ENCODE measurements at places on chromosomes 16 and 17. TPM values are rescaled to one million over a fixed set of nuclear protein-coding genes. Genes with fewer than 3 reads are reported as not detected.

DNA sequence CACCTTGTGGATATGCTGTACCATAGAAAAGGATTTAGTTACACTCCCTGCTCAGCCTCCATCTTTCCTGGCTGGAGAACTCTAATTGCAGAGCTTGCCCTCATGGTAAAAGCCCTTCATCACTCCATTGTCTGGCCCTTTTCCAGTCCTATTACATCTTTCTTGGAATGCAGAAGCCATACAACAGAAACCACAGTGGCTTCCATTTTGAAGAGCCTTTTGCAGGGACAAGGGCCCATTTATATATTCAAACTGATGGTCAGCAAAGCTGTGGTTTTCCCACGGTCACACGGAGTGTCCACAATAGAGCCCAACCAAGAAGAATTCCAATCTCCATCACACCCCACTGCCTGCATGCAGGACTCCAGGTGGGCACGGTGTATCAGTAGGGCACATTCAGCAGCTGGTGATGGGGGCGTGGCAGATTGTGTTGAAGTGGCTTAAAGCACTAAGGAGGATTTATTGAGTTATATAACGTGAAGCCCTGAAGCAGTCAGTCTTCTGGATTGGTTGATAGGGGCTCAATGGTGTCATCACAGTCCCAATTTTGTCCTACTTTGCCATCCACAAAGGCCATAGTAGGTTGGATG lies 20.3 kb downstream of the COPRS start:
- DNase-seq: no peak

- DNase-seq: no peak
These were observed 12.5 kb downstream of the ABCA5 start for GRCh38 chr17:69314246-69315065.

GRCh38 chr16:12305847-12306801 lies 329.6 kb downstream of the SNX29 start:
- DNase-seq: no peak

DNA sequence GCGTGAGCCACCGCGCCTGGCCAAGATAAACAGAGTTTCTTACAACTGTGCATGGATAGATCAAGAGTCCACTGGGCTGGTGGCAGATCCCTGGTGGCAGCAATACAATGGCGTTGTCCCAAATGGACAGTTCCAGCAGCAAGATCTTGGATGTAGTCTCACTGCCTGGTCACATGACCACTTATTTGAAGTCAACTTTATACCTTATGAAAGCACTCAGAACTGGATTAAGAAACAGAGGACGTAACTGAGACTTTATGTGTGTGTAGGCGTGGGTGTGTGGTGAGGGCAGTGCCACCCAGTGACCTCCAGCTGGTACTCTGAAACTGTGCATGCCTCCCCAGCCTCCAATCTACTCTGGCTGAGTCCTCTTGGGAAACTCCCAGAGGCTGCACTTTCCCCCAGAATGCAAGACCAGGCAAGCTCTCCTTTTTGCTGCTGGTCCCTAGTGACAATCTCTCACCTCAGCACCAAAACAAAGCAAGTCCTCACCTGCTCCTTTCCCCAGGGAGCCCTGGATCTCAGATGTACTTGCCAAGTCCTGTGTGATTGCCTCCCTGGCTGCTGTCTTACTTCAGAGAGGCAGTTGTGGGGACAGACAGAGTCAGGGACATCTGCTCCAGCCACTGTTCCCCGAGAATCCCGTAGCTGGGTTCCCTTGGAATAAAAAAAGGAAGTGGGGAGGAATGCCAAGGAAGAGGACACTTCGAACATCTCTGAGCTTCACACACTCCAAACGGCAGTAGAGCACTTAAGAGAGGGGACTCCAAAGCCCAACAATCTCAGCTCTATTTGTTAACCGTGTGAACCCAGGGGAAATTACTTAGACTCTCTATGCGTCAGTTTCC lies 11.7 kb upstream of the ST6GALNAC2 start:
- no peak for DNase-seq

- DNase-seq: no peak
These were observed 13.5 kb upstream of the CBX8 start for GRCh38 chr17:79810130-79811010.

DNA sequence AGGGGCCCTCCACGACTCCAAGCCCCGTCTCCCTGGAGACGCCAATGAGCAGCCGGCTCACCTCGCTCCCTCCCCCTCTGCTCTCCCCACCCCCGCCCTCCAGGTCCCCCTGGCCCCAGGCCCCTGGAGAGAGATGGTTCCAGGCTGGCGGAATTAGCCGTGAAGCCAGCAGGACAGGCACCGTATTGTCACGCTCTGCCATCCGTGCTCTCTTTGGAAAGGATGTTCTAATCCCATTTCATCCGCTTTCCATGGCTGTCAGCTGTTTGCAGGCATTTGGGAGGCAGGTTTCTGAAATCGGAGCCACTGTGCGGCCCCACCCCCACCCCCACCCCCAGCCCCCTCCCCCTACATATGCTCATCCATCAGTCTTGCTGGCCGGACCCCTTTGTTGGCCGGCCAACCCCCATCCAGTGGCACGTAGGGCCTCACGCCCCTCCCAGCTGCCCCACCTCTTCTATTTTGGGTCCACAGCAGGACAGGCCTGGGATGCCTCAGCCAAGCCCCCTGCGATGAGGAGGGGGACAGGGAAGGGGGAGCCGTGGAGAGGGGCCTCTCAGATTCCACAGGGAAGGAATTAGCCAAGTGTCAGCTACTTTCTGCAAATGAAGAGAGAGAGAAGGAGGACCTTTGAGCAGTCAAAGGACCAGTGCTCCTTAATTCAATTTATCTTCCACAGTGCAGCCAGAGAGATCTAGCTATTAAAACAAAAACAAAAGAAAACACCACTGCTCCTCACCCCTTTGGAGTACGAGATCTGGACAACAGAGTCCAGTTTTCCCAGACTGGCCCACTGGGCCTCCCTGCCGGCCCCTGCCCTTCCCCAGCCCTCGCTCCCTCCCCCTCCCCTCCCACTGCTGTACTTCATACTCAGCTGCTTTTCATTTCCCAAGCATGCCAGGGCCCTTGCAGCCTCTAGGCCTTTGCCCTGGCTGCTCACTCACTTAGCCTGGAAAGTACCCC lies 30.7 kb downstream of the SDK2 start:
- no peak for DNase-seq

- DNase-seq: peak; percentile 96
These were observed 64.1 kb upstream of the SREBF1 start for GRCh38 chr17:17900615-17901520.

DNA sequence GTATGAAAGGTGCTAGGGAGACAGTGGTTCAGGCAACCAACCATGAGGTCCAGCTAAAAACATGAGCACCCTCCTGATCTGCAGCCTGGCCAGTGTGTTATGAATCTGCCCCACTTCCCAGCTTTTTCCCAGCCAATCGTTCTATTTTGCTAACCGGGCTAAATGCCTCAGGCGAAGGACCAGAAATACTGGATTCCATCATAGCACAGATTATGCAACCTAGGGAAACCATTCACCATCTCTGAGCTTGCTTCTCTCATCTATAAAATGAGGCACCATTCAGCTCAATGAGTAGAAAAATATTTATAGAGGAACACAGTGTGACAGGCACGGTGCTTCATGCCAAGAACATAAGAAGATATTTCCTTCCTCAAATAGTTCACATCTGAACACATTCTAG lies 45.2 kb upstream of the NUDT7 start:
- no peak for DNase-seq

DNA sequence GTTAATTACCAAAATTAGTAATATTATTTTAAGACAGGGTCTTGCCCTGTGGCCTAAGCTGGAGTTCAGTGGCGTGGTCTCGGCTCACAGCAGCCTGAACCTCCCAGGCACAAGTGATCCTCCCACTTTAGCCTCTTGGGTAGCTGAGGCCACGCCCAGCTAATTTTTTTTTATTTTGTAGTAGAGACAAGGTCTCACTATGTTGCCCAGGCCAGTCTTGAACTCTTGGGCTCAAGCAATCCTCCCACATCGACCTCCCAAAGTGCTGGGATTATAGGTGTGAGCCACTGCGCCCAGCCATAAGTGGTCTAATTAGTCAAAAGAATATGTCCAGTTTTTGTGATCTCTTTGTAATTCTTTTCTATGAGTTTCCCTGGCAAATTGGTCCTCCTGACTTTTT lies 12.0 kb upstream of the CFDP1 start:
- DNase-seq: peak; percentile 39

- no peak for DNase-seq
These were observed 129.1 kb downstream of the AIPL1 start for GRCh38 chr17:6305613-6306360.

- DNase-seq: no peak
These were observed 12.7 kb downstream of the NATD1 start for GRCh38 chr17:21240369-21241055.

DNA sequence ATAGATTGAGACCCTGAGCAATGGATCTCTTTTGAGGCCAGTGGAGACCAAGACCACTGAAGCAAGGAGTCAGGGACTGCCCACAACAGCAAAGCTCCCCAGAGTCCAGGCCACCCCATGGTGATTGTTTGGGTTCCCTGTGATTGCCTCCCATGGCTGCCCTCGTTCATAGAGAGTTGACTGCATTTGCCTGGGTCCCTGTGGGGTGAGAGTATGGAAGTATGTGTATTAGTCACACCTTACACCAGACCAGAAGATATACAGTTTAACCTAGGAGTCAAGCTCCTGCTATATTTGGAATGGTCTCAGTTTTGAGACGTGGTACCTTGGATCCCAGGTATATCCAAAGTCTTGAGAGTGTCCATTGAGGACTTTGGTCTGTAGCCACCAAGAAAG lies 20.2 kb downstream of the HLF start:
- DNase-seq: no peak

- no peak for DNase-seq
These were observed 9.5 kb downstream of the DEF8 start for GRCh38 chr16:89958068-89958467.

- no peak for DNase-seq
These were observed 4.6 kb upstream of the DRC7 start for GRCh38 chr16:57689762-57690558.

DNA sequence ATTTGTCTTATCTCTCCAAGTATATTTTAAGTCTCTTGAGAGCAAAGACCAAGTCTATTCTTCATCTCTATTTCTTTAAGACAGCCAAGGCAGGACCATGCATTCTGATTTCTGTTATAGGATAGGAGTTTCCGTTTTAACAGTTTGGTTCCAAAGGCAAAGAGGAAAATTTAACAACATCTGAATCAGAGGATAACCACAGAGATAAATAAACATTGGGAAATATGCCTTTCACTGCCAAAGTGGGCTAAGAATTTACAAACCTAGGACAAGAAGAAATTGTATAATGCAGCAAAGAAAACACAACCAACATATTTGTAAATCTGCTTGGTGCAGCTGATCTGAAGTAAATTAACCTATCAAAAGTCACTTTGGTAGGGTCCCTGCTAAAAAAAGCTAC lies 37.7 kb downstream of the USP32 start:
- DNase-seq: no peak

GRCh38 chr17:77391668-77392375 lies 251.1 kb downstream of the SEC14L1 start:
- peak; percentile 89 for DNase-seq

GRCh38 chr16:2147981-2148671 lies at the start of gene RAB26:
Gene RAB26 (plus strand): TSS chr16:2148625. CDS start chr16:2148784, 159 bp downstream.
- peak; percentile 59 for DNase-seq

- no peak for DNase-seq
These were observed 14.3 kb upstream of the TMED6 start for GRCh38 chr16:69365901-69366300.

GRCh38 chr16:7487574-7488323 lies 155.1 kb downstream of the RBFOX1 start:
- no peak for DNase-seq

The SCIMP gene
- 0.46 TPM for total RNA-seq

The AGRP gene
- not detected for total RNA-seq

The IRX5 gene
- 72.9 TPM for total RNA-seq

The GAS2L2 gene
- total RNA-seq: 0.93 TPM

The TBC1D3E gene
- total RNA-seq: not detected

The CDYL2 gene
- 1.5 TPM for total RNA-seq

The ZNF207 gene
- 93.5 TPM for total RNA-seq

The TRPV2 gene
- 8.8 TPM for total RNA-seq

The BAHCC1 gene
- 12.8 TPM for total RNA-seq

The PTGES3L gene
- total RNA-seq: not detected

The ZACN gene
- total RNA-seq: not detected

The ODAD4 gene
- total RNA-seq: 0.42 TPM

Measured in lower leg skin (tissue), 4 donors.